Cortex of kidney (tissue), 1 donor: ENCODE measurements at places on chromosomes 1 and 21.

- no peak for DNase-seq
These were observed 9.3 kb downstream of the SLC16A1 start for GRCh38 chr1:112946683-112947082.

DNA sequence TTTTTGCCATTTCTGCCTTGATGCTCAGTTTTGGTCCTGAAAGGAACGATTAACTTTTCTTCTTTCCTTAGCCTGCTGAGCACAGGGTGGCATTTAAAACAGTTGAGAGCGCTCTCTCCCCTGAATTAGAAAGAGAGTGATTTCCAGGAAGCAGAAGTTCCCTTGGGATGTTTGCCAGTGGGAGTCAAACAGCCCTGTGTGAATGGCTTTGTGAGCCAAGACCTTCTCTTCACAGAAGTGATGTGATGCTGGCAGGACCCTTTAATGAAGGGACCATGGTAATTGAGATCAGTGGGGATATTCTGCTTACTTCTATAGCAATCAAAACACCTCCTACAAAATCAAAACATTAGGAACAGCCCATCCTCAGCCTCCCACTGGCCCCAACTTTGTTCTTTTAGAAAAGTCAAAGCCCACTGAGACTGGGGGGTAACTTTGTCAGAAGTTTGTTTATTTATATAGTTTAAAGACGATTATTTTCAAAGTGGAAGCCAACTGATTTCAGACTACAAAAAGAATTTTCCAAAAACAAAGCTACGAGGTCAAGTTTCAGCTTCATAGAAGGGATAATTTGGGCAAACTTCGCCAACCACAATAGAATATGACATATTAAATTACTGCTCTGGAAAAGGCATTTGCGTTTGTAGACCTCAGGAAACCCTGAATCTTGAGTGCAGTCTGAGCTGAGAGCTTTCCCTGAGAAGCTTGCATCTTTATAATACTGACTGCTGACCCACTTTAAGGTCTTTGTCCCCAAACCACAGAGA lies 122.7 kb downstream of the GABPA start:
- no peak for DNase-seq

- DNase-seq: no peak
These were observed 5.8 kb downstream of the TTLL10 start for GRCh38 chr1:1179346-1179982.

- DNase-seq: no peak
These were observed 276.1 kb downstream of the RPS6KC1 start for GRCh38 chr1:213327017-213327667.
